Activated CD4-positive, alpha-beta T cell treated with anti-CD3 and anti-CD28 coated beads for 48 hours (primary cell): ENCODE measurements at places on chromosomes 3 and 15.

DNA sequence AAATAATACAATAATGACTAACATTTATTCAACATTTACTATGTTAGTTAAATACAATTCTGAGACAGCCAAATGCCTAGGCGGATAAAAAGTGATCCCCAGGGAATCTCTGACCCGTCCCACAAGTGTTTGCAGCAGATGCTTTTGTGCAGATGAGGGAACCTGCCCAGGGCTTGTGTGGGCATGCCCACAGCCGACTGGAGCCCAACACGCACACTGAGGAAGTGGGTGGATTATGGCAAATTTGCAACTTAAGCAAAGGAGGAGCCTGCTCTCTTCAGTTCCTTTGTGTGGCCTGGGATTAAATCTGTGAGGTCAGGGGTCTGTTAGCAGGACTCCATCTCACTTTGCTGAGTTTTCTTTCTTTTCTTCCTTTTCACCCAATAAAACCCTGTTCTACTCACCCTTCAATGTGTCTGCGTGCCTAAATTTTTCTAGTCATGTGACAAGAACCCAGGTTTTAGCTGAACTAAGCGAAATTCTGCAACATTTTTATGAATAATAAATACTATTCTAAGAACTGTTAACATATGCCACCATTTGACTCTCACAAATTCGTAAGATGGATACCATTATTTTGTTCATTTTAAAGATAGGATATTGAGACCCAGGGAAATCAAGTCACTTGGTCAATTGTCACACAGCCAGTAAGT lies 13.9 kb upstream of the RTP1 start:
- no peak for DNase-seq

DNA sequence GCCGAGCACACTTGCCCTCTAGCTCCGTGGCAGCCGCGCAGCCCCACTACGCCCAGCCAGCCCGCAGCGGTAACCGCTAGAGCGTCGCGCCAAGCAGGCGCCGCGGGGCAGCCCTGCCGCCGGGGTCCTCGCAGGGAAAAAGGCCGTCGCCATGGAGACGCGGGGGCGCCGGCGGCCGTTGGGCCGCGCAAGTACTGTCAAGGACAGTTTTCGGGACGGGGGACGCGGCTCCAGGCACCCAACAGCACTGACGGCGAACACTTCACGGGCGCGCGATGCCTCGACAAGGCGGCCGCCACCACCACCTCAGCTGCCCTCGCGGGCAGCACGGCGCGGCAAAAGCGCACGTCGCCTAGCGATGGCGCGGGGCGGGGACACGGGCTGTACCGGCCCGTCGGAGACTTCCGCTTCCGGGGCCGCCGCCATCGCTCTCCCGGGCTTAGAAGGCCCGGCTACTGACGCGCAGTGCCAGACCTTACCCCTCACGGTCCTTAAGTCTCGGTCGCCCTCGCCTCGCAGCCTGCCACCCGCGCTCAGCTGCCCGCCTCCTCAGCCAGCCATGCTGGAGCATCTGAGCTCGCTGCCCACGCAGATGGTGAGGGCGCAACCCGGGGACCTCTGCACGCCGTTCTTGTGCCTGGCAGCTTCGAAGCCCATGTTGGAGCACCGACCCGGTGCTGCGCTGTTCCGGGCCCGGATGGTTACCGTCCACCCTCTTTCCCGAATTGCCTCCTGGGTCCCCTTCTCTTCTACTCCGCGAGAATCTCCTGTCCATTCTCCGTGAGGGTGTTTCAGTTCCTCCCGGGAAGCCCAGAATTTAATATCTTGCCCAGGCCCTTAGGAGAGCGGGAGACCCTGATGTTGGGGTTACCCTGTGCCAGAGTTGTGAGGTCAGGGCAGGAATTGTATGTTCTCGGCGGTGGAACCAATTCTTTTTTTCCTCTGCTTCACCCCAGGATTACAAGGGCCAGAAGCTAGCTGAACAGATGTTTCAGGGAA lies at the start of the genes GLT8D1 and SPCS1:
GLT8D1 (minus strand) TSS at position 104 of the 999 bp plus-strand sequence. CDS start 5,331 bp downstream, outside the sequence.
SPCS1 (plus strand) TSS at position 419 of the 999 bp plus-strand sequence; CDS start at position 560, 141 bp downstream.
- peak; percentile 89 for DNase-seq

DNA sequence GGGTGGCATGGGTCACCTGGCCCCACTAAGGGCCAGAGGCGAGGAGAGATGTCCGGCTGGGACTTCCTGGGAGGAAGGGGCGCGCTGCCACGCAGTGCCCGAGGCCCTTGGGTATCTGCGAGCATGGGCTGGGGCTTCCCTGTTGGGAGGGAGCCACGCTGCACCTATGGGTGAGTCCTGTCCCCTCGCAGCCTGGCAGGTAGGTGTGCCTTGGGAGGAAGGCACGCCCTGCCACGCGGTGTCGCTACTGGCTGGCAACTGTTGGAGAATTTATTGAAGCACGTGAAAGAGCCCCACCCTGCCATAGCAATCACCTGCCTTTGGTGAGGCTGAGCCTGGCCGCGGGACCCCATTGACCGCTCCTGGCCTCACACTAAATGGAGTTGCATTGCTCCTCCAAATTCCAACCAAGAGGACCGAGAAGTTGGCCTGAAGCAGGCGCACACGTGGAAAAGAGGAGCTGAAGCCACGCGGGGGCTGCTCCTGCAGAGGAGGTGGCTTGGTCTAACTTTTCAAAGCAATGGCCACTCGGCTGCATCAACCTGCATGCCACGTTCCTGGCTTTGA lies 134.2 kb downstream of the TJP1 start:
- no peak for DNase-seq

DNA sequence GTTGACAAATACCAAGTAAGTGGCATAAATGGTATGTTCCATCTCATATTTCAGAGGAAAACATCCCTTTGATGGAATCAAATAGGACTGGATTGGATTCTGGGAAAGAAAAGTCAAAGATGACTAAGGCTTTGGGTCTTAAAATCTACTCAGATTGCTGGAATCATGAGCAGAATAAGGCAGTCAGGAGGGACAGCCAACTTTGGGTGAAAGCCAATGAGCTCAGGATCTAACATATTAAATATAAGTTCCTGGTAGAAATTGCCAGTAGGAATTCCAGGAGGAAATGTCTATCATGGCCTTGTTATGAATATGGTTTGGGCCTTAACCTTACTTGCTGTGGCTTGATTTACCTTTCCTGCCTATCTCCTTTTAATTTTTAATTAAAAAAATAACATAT lies 55.3 kb downstream of the ISL2 start:
- DNase-seq = no peak

GRCh38 chr3:50573566-50574443 lies 4.5 kb downstream of the HEMK1 start:
- peak; percentile 86 for DNase-seq

DNA sequence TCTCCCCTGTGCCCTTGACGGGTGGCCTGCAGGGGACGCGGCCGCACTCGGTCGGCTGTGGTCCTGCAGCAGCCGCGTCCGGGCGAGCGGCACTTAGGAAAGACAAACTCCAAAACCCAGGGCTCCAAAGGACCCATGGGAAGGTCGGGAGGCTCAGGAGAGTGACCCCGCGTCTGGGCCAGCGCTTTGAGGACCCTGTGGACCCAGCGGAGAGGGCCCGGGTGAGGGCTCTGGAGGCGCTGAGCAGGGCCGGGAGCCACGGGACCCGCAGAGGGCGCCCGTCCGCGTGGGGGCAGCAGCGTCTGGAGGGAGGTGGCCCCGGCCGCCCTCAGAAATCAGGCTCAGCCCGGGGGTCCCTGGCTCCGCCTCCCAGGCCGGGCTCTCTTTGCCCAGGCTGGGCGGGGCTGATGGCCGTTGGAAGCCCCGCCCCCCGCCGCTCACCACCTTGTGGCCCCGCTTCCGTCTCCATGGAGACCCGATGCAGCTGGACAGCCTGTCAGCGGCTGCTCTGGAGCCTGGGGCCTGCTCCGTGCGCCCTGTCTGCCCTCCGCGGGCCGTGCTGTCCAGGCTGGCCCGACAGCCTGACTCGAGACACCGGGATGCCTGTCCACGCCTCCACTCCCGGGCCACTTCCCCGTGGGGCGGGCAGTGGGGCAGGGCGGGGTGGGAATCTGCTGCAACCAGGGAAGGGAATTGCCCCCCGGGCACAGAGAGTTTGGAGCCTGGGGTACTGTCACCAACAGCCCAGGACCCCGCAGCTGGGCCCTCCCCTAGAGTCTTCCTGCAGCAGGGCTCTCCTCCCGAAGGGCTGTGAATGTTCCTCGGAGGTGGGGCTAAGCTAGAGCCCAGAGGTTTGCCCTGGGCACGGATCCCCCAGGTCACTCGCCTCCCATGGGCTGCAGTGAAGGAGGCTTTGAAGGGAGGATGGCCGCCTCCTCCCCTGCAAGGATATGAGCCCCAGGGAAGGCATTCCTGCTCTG lies 34.8 kb upstream of the RPL32 start:
- DNase-seq = peak; percentile 20

- no peak for DNase-seq
These were observed 14.7 kb downstream of the USP50 start for GRCh38 chr15:50531766-50532165.

- DNase-seq = no peak
These were observed 24.5 kb downstream of the ARID3B start for GRCh38 chr15:74565381-74566085.

- DNase-seq = no peak
These were observed 31.6 kb downstream of the TSC22D2 start for GRCh38 chr3:150439657-150440056.

DNA sequence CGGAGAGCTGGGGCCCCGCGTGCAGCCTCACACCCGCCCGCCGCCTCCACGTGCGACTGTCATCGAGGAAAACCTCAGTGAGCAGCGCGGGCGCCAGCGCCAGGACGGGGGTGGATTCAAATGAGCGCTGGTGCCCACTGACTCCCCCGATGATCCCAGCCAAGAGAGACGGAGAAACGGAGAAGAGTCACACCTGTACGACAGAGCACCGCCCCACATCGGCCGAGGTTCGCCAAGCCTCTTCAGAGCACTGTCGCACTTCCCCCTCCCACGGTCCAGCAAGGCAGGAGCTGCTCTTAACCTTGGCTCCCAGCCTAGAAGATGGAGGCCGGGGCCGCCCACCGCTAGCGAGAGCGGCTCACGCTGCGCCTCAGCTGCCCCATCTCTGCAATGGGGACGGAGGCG lies 130.9 kb upstream of the IQSEC1 start:
- DNase-seq = peak; percentile 13

DNA sequence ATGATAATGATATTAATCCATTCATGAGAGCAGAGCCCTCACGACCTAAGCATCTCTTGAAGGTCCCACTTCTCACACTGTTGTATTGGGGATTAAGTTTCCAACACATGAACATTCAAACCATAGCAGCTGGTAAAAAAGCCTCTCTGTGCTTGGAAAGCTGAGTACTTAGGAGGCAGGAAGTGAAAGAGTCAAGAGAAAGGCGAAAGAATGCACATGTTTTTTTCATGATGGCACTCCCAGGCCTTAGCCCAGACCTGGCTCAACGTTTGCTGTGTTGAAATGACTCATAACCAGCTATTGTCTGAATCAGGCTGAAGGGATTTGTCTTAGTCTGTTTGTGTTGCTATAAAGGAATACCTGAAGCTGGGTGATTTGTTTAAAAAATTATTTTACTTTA lies 84.4 kb upstream of the RGMA start:
- no peak for DNase-seq

DNA sequence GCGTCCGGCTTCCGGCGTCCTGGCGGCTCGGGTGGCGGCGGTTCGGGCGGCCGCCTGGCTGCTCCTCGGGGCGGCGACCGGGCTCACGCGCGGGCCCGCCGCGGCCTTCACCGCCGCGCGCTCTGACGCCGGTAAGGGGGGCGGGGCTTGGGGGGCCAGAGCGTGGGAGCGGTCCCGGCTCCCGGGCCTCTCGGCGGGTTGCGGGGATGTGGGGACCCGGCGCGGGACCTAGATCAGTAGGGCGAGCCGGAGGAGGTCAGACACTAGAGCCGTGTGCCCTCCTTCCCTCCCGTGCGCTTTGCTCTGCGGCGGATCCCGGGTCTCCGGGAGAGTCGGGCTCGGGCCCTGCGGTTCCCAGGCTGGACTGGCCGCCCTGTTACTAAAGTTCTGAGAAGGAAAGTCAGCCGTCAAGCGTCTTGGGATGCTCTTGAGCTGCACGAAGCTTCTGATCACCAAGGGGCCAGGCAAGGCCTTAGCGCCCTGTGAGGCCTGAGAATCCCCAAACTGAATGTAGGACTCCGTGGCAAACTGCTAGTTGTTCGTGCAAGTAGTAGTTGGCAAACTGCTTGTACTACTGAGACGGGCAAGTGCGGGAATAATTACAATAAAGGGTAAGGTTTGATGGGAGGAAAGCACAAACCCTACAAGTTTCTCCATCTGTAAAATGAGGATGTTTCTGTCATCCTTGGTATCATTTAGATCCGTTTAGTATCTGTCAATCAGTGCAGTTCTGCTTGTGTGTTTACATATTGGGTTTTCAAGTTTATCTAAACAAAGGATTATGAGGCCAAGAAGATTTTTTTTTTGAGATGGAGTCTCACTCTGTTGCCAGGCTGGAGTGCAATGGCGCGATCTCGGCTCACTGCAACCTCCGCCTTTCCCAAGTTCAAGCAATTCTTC lies 587 bp downstream of the PIGX start:
- peak; percentile 75 for DNase-seq

DNA sequence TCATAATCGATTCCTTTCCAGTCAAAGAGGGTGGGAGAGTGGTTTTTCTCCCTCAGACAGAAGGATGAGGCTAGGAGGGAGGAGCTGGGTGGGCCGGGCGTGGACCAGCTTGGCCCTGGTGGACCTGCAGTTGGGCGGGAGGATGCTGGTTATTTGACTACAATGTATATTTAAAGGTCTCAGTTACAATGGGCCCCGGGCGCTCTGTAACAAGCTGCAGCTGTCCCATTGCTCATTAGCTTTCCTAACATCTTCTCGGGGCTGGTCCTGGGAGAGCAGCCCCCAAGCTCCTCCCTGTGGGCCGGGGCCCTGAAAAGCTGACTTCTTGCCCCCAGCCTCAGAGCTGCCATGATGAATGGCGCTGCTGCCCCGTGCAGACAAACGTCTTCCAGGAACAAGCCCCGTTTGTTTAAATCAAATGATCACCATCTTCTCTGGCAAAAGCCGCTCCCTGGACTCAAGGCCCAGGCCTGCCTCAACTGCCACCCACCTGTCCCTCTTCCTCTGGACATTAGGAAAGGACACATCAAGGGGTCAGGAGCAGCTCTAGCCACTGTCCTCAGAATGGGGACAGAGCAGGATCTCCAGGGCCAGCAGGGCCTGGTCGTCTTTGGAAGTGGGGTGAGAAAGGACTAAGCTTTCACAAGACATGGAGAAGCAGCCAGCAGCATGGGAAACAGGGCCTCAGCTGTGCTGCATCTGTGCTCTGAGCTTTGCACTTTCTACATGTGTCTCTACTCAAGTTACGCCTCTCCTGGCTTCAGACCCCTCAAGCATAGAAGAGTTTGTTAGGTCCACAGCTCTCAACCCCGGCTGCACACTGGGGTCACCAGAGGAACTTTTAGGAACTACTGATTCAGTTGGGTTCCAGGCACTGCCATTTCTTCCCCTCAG lies 38.6 kb downstream of the MAGEF1 start:
- no peak for DNase-seq

- DNase-seq = no peak
These were observed 7.3 kb upstream of the MAPK6 start for GRCh38 chr15:52011711-52012144.

DNA sequence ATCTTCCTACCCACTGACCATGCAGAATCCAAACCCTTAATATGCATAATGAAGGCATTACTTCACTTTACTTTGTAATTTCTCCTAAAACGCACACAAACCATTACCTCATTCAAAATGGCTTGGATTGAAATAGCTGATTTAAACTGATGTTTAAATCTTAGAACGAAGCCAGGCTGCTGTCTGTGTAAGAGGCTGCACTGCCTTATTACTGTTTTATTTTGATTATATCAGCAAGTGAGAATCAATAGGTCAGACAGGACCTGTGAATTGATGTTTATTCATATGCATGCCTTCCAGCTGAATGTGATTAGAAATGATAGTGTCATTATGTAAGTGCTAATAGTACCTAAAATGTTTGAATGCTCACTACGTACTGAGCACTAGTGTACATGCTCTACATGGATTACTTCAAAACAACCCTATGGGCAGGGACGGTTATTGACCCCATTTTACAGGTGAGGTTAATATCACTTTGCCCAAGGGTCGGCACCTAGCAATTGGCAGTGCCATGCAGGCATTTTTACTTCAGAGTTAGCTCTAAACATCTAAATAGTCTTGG lies 314.2 kb upstream of the CBLB start:
- no peak for DNase-seq
